ENCODE measurements at places on chromosomes 11 and 22.

DNA sequence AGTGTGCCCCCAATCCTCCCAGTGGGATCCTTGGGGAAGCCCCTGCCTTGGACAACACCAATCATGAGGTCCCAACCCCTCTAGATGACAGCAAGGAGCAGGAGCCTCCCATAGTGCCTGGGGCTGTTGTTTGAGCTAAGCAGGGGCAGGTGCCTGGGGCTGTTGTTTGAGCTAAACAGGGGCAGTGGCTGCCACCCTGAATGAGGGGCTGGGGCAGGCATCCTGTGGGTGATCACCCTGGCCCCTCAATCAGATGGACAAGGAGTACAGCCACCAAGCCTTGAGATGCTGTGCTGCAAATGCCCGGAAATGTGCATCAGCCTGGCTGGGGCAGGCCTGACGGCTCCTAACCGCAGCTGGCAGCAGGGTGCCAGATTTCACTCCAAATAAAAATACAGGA, 66.7 kb downstream of the MYEOV start:
- DNase-seq: no peak

DNA sequence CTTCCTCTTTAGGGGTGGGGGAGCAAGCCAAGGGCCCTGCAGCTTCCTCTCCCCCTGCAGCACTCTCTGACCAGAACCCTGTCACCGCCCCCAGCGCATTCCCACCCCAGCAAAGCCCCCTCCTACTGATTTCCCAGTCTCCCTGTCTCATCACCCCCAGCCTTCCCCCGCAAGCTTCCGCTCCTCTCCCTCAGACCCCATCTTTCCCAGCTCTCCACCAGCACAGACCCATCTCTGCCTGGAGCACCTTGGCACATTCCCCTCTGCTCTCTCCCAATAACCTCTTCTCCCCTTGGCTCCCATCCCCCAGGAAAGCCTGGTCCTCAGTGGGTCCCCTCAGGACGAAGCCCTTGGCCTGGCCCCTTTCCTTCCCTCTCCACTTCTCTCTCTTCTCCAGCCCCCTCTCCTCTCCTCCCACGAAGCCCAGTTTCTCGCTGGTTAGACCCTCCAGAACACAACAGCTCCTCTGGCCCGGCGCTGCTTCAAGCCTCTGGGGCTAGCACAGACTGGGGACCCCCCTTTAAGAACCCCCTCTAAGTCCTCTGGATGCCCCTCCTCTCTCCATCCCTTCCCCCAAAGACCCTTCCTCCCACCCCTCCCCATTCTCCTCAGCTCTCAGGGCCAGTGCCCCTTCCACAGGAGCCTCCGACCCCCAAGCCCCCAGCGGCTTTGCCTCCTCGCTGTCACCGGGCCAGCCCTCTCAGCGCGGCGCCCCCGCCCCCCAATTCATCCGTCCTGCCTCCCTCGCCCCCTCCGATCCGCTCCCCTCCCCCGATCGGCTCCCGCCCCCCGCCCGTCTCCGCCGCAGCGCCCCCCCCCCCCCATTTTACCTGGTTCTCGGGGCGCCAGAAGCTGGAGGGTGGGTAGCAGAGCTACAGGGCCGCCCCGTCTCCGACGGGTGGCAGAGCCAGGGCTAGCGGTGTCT, 594 bp downstream of the NRXN2 start:
- no peak for DNase-seq

DNA sequence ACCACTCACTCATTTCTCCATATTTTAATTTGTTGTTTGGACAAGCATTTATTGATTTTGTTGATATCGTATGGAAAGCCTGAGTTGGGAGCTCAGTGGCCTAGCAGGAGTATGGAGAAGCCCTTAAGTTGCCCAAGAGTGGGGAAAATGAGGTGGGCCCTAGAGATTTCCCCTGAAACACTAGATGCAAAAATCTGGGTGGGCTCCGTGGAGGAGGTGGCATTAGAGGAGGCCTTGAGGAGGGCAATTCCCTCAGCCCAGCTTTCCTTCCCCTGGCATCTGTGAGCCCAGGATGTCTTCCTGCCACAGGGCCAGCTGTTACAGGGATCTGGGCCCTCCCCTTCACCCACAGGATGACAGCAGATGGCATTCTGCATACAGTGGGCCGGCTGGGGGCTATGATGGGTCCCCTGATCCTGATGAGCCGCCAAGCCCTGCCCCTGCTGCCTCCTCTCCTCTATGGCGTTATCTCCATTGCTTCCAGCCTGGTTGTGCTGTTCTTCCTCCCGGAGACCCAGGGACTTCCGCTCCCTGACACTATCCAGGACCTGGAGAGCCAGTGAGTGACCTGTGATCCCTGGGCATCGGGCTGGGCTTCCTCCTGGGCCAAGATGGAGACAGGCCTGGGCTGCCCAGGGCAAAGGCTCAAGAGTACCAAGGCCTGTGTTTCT, 21.6 kb upstream of the SLC22A12 start:
- DNase-seq: no peak

DNA sequence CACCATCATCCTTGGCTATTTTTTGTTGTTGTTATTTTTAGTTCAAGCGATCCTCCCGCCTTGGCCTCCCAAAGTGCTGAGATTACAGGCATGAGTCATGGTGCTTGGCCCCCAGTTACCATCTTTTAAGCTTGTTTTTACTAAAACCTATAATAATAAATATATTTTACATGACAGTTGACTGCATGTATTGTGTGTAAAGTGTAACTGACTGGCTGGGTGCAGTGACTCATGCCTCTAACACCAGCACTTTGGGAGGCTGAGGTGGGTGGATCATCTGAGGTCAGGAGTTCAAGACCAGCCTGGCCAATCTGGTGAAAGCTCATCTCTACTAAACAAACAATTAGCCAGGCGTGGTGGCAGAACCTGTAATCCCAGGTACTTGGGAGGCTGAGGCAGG, 386.2 kb downstream of the TENM4 start:
- no peak for DNase-seq

DNA sequence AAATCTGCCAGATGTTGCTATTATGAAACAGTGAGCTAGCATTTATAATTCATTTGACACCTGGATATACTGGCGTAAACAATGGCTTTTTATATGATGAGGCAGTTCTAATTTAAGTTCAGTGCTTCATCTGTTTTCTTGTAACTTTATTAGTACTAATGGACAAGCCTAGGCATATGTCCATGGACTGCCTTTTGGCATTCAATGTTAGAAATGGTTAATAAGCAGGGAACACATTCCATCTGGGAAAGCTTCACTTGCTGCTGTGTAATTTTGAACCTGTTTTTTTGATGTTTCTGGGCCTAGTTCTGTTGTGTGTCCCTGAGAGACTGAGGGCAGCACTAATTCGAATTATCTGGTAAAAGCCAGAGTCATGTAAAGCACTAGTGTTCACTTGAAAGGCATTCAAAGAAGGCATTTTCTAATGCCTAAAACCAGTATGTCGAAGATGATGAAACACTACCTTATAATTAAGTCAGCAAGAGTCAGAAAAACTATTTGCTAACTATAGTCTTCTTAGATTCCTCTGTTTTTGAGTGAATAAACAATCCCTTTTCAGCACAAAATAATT, 138.5 kb downstream of the SWAP70 start:
- no peak for DNase-seq

GRCh38 chr11:11937957-11938356, 70.5 kb downstream of the DKK3 start:
- no peak for DNase-seq

- no peak for DNase-seq
Measured at GRCh38 chr22:26985206-26985605, 327.8 kb downstream of the MIAT start.

Data from T-helper 2 cell (primary cell).